ENCODE measurements at places on chromosomes 5 and 9.

- no peak for DNase-seq
These were observed 5.1 kb upstream of the NFIB start for GRCh38 chr9:14318934-14319580.

DNA sequence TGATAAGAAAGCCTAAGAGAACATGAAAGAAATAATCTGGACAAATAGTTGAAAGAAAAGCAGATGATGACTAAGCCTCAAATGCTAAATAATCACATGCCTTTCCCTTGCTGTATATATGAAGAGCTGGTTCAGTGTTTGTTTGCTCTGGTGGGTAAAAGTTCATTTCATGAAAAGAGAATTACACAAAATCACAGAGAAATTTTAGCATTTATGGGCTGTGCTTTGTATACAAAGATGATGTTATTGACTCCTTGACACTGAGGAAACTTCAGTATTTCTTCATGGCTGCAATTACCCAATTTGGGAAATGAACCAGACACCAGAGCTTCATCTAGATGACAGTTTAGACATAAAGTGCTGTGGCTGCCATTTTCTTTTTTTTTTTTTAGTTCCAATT lies 527.2 kb downstream of the NR2F1-AS1 start:
- peak; percentile 88 for DNase-seq

DNA sequence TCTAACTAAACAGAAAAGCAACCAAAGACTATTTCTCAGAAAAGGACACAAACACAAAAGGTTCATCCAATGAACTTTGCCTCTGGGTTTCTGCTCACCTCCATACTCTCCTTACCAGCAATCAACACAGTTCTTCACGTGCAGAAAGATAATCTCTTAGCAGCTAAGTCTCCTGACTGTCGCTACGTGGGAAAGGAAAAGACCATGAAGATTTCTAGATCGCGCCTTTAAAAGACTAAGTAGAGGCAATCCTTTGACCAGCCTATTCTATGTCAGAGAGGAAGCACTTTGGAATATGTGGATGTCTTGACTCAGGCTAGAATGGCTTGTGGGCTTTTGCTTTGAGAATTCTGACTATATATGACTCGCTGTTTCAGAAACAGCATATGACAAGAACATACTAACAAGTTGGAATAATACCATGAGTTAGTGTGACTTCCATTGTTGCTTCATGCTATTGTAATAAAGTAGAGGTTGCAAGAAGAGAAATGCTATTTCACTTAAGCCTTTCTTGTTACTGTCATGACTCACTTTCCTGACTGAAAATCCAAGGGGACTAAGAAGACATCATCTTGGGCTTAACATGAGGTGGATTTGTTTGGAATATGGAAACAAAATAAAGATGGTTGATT lies 339.5 kb upstream of the RFX3 start:
- no peak for DNase-seq

DNA sequence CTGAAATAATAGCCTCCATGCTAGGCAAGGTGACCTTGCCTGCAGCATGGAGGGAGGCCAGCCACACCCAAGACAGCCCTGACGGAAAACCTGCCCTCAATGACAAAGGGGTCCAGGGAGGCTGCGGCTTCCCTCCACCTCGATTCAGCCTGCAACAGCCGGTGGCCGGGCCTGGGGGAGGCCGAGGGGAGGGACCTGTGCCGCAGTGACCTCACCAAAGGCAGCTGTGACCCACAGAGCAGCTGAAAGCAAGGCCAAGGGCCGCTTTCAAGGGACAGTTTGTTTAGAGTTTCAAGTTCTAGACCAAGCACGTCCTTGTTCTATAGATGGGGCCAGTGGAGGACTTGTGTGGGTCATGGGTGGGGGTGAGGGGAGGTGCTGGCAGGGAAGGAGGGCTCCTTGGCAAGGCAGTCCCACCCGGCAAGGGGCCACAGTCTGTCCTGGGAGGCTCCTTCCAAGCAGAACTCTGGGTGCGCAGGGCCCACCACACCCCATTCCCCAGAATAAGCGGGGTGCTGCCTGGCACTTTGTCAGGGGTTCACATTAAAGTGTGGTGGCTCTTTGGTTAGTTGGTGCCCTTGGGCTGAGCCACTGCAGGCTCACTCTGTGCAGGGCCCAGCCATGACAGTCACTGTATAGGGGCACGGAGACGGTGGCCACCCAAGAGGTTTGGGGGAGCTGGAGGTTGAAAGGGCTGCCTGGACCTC lies 226.5 kb downstream of the FANCC start:
- no peak for DNase-seq

DNA sequence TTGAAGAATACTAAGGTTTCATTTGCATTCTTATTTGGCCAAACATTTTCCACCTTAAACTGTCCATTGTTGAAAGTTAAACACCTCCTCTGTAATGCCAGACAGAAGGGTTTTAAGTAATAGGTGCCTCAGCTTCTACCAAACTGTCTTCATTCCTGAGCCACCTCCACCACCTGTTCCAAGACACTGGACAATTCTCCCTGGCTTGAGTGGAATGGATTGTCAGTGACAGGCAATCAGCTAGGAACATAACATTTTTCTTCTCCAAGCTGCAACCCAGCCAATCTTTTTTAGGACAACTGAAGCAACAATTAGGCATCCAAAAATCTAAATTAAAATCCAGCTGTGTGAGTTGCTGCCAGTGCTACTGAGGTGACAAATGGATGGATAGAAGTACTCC lies 73.9 kb upstream of the ICE1 start:
- DNase-seq = no peak

GRCh38 chr5:184471-184870 lies 6.8 kb upstream of the LRRC14B start:
- no peak for DNase-seq

GRCh38 chr5:5363045-5363444 lies 59.4 kb upstream of the ICE1 start:
- DNase-seq = peak; percentile 56

DNA sequence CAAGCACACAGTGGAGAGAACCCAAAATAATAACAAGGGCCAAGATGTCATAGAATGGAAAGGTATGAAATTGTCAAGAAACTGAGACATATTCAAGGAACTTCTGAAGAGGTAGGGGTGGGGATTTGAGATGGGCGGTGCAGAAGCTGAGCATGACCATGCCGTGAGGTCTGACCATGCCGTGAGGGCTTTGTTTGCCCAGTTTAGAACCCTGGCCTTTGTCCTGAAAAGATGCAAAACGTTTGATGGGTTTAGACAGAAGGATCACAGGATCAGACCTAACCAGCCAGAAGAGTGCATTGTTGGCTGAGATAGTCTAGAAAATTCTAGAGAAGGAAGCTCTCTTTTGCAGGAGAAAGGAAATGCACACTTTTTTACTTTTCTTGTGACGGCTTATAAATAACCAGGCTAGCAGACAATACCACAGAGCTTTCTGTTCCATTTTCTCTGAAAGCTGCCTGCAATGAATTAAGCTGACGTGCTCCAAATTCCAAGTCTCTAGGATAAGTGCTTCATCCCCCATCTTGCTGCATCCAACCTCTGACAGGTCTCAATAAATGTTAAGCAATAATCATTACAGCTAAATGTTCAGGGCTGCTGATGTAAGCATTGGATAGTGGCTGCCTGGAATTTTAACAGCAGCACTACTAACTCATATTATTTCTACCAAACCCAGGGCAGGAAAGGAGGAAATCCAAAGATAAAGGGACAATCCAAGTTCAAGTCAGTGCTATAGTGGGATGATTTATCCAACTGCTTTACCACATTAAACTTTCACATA lies 110.9 kb upstream of the IL6ST start:
- DNase-seq = no peak

DNA sequence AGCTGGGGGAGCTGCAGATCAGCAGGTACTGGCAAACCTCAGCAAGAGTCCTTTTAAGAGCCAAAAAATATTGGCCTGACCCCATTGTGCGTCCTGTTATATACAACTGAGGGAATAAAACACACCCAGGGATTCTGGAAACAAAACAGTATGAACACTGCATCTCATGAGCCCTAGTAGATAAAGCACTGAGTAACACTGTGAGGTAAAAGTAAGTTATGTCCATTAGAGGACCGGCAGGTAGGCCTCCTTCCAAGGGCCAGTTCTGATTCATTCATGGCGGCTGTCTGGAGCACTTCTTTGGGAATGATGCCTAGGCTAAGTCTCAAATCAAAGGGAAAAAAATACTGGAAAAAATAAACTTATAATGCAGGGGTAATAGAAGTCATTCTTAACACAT lies 64.9 kb downstream of the PDE4D start:
- no peak for DNase-seq

DNA sequence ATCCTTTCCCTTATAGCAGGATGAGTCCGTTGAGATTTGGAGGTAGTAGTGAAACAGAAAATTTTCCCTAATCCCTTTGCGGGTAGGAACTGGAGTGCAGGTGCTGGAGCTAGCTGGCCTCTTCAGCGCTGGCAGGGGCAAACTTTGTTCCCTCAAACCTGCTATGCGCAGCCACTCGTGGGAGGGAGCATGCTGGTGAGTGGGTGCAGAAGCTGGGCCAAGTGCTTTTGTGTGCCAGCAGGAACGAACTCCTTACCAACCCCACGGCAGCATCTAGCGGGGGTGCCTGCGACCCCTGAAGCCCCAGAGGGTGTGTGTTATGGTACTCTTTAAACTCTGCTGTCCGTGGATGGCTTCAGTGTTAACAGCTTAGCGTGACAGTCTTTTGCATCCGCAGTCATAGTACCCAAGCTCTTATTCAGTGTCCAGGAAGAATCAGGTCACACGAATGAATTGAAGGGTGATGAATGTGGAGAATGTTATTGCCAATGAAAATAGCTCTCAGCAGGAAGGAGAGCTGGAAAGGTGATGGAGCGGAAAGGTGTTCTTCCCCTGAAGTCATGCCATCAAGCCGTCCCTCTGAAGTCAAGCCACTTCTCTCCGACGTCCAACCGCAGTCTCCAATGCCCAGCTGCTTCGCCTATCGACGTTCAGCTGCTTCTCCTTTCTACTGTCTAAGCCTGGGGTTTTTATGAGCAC lies 1445.1 kb upstream of the CDH9 start:
- DNase-seq = no peak

GRCh38 chr5:141762316-141762715 lies 80.3 kb upstream of the ARAP3 start:
- DNase-seq = no peak

GRCh38 chr5:157793301-157793700 lies 49.8 kb downstream of the LSM11 start:
- DNase-seq = no peak
